CD4-positive, alpha-beta memory T cell (primary cell): ENCODE measurements at places on chromosomes 16 and 17. TPM values are rescaled to one million over a fixed set of nuclear protein-coding genes. Genes with fewer than 3 reads are reported as not detected.

GRCh38 chr16:64478252-64478906 lies 643.5 kb downstream of the CDH11 start:
- DNase-seq, result no peak
- no peaks in the 10 kb centered on the region for H3K4me1 ChIP-seq
- no peaks in the 10 kb centered on the region for H3K27me3 ChIP-seq

- H3K4me3 ChIP-seq, result no peak overlapping the region
- peaks cover 100% of the 10 kb centered on the region for H3K4me1 ChIP-seq
- no peak overlapping the region for H3K27ac ChIP-seq
Measured at GRCh38 chr16:89444151-89444723, 46.1 kb downstream of the ANKRD11 start.

GRCh38 chr17:42798383-42799380 lies at the start of the genes CNTD1 and COA3:
CNTD1 (plus strand) TSS chr17:42798861; CDS start chr17:42799068, 207 bp downstream.
COA3 (minus strand) TSS chr17:42798704; CDS start chr17:42798681, 23 bp downstream.
- no peaks in the 10 kb centered on the region for H3K36me3 ChIP-seq
- H3K4me3 ChIP-seq, result peak within 1 kb of the TSS; percentile 26
- no peaks in the 10 kb centered on the region for H3K27me3 ChIP-seq
- peak; percentile 68 for DNase-seq
- H3K4me1 ChIP-seq, result peaks cover 16% of the 10 kb centered on the region

DNA sequence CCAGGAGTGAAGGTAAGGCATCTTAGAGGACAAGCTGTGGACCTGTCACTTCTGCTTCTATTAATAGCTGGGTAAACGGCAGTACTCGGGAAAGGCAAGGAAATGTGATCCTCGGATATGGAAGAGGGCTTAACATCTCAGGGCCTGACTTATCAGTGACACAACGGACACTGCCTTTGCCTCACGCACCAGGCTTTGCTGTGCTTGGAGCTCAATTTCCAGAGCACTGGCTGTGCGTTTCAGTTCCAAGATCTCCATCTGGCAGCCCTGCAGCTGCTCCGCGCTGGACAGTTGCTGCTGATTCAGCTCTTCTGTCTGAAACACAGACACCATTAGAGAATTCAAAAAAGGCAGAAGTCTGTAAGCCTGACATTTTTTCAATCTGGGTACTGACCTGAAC lies 3.5 kb downstream of the KRT40 start:
- no peaks in the 10 kb centered on the region for H3K36me3 ChIP-seq
- H3K4me3 ChIP-seq, result no peak overlapping the region
- H3K27ac ChIP-seq, result no peak overlapping the region
- DNase-seq, result no peak
- no peaks in the 10 kb centered on the region for H3K4me1 ChIP-seq
- H3K27me3 ChIP-seq, result peaks cover 8% of the 10 kb centered on the region

The JUP gene
- 0.15 TPM for total RNA-seq

DNA sequence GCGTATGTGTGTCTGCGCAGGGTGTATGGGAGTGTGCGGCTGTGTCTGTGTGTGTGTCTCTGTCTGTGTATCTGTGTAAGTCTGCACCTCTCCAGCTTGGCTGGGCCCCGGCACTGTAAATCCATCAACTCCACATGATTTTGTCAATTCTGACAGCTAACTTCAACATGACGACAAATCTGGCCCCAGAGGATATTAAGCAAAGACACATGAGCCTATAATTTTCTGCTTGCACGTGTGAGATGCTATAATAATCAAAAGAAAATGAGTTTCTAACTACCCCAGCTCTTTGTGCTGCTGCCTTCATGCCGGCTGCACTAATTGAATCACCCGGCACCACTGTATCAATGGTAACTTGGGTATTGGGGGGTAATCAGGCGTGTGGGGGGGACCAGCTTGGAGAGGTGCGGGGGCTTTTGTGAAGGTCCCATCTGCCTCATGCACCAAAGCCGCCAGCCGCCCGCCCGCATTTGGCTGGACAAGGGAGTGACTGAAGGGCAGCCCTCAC lies 57.6 kb upstream of the LHX1 start:
- no peak overlapping the region for H3K4me3 ChIP-seq
- no peaks in the 10 kb centered on the region for H3K36me3 ChIP-seq
- no peak for DNase-seq
- no peaks in the 10 kb centered on the region for H3K4me1 ChIP-seq
- H3K27ac ChIP-seq, result no peak overlapping the region

DNA sequence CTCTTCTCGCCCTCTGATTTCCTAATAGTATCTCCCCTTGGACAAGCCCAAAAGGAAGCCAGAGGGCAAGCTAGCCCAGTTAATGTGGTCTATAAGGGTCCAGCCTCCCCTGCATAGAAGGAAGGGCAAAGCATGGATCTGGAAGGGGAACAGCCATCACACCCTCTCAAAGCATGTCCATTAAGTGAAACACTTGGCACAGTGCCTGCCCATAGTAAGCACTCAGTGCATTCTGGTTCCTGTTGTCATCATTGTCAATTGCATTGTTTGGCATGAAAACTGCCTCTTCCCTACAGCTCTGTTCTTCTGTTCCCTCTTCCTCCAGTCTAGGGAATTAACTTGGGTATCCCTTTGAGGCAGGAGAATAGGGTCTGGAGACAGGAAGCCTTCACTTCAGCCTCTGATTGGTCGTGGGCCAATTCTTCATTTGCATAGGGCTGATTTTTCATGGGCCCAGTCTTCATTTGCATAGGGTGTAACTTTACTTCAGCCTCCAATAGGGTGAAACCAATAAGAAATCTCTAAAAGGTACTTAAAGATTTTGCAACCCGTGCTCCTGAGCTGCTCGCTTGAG lies 81.4 kb downstream of the C17orf67 start:
- DNase-seq, result no peak
- no peaks in the 10 kb centered on the region for H3K4me1 ChIP-seq
- no peaks in the 10 kb centered on the region for H3K36me3 ChIP-seq

GRCh38 chr17:4267402-4267801 lies 3.6 kb upstream of the ANKFY1 start:
- DNase-seq, result no peak
- peaks cover 5% of the 10 kb centered on the region for H3K36me3 ChIP-seq
- H3K27me3 ChIP-seq, result no peaks in the 10 kb centered on the region
- H3K27ac ChIP-seq, result no peak overlapping the region
- H3K4me1 ChIP-seq, result peaks cover 15% of the 10 kb centered on the region

GRCh38 chr16:53968454-53968853 lies 264.5 kb downstream of the FTO start:
- DNase-seq, result no peak
- H3K27ac ChIP-seq, result no peak overlapping the region
- H3K27me3 ChIP-seq, result no peaks in the 10 kb centered on the region
- no peaks in the 10 kb centered on the region for H3K4me1 ChIP-seq
- no peak overlapping the region for H3K4me3 ChIP-seq

GRCh38 chr17:66786107-66786506 lies 48.8 kb upstream of the CACNG5 start:
- H3K36me3 ChIP-seq, result peaks cover 30% of the 10 kb centered on the region
- no peaks in the 10 kb centered on the region for H3K27me3 ChIP-seq
- H3K4me3 ChIP-seq, result no peak overlapping the region
- no peak overlapping the region for H3K27ac ChIP-seq

GRCh38 chr17:79936050-79936449 lies 96.8 kb upstream of the CBX4 start:
- no peak overlapping the region for H3K4me3 ChIP-seq
- no peaks in the 10 kb centered on the region for H3K36me3 ChIP-seq
- DNase-seq, result no peak
- H3K4me1 ChIP-seq, result peaks cover 22% of the 10 kb centered on the region
- no peaks in the 10 kb centered on the region for H3K27me3 ChIP-seq

DNA sequence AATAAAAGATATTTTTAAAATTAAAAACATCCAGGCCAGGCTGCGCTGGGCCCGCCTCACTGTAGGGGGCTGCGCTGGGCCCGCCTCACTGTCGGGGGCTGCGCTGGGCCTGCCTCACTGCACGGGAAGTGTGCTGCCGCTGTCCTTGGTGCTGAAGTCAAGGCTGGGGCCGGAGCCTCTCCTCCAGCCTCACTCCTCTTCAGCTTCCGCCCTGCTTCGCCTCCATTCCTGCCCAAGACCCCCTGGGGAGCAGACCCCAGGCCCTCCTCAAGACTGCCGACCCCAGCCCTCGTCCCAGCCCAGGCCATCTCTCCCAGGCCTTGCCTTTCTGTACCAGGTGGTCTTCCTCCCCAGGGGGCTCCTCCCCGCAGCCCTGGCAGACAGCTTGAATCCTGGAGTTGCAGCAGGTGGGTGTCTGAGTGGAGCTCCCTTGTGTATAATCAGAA lies 26.2 kb downstream of the ENDOV start:
- peak; percentile 45 for DNase-seq
- no peak overlapping the region for H3K4me3 ChIP-seq
- H3K36me3 ChIP-seq, result no peaks in the 10 kb centered on the region
- H3K27ac ChIP-seq, result no peak overlapping the region

The HSD17B1 gene
- total RNA-seq, result 1.2 TPM
